Eye (tissue), 1 donor: ENCODE measurements at places on chromosomes 13 and 19.

DNA sequence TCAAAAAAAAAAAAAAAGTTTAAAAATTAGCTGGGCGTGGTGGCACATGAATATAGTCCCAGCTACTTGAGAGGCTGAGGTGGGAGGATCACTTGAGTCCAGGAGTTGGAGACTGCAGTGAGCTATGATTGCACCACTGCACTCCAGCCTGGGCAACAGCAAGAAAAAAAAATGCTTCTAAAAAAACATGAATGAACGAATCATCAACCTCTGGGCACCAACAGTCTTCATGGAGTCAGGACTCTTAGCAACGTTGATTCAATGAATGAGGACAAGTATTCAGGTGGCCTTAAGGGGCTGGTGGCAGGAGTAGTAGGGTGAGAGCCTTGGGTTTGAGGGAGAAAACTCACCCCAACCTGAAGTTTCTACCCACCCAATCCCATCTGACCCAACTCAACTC, 20.6 kb upstream of the OLFM2 start:
- DNase-seq: no peak

DNA sequence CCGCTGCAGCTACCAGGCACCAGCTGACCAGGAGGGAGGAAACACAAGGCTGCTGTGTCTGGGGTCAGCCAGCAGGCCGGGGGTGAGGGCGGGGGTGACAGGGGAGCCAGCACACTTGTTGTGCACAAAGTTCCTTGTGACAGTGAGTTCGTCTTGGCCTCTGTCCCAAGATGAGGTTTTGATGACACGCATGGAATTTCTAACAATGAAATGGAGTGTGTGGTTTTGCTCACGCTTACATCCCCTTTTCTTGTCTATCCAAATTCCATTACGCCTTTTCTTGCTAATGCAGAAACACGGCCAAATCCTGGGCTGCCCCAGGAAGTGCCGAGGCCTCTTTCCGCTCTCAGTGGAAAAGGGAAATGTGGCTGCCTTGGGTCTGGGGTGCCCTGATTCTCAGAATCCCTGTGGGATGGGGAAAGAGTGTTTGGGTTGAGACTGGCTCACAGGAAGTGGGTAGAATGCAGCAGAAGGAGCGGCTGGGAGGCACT, 73.8 kb downstream of the GADD45B start:
- peak; percentile 71 for DNase-seq

DNA sequence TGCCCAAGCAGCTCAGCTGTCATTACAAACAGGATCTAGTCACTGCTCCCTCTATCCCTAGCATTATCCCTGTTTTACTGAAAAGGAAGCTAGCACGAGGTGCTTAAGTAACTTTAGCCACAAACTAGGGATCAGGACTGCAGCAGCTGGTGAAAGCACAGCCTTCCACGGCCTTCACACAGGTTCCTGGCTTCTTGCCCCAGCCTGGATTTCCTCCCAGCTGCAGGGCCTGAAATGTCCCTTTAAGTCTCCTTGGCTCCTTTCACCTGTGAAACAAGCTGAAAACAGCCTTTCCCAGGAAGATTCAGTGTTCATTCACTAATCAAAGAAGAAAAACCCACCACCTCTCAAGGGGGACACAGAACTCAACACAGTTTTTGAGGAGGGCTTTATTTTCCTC, 754.5 kb downstream of the DIAPH3 start:
- peak; percentile 57 for DNase-seq

- DNase-seq: no peak
Observed at GRCh38 chr13:56713656-56714055, 427.1 kb upstream of the PRR20A start.

DNA sequence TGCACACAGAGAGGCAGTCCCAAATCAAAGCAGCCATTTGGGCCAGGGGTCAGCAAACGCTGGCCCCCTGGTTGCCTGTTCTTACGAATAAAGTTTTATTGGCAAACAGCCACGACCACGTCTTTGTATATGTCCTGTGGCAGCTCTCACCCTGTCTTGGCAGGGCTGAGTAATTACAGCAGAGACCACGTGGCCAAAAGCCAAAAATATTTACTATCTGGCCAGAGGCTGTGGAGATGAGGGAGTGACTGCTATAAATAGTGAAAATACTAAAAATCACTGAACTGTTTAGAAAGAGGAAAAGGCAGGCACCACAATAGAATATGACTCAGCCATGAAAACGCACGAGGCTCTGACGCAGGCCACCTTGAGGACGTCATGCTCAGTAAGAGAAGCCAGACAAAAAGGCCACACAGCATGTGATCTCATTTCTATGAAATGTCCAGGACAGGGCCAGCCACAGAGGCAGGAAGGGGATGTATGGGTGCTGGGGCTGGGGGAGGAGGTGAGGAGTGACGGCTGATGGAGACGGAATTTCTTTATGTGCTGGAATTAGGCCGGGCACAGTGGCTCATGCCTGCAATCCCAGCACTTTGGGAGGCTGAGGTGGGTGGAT, 29.4 kb downstream of the SMIM24 start:
- DNase-seq: peak; percentile 34

GRCh38 chr13:26914624-26915023, 154.0 kb upstream of the GPR12 start:
- peak; percentile 42 for DNase-seq
